NCI-H1092 (cell line): ENCODE measurements at places on chromosomes 11 and 22.

DNA sequence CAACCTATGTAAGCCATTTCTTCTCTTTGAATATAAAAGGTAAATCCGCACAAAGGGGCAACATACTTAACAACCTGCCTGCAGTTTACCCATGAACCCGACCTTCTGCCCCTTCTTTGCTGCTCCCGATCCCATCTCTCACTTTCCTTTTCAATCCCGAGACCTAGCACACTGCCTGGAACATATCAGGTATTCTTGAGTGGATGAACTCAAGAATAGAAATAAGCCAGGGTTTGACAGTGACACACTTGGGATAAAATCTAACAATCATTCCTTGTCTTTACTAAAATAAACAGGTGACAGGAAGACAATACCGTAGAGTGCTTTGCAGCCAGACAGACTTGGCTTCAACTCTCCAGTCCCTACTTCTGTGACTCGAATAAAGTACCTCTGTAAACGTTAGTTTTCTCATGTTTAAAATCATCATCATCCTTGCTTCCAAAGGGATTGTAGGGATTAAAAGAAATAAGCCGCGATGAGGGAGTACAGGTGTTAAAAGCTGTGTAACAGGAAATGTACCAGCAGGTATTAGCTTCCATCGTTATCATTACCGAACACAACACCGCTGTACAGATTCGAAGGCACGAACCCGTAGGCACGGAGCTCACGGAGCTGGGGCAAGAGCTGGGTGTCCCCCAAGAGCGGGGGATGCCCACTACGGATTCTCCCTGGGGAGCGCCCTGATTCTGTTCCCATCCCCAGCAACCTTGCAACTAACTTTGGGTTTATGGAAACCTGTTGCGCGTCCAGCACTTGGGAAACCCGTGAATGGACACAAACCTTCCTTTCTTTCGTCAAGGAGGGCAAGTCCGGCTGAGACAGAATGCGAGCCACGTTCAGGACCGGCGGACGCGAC, 720 bp downstream of the UFD1 start:
- DNase-seq = no peak

GRCh38 chr11:47162426-47162825, 14.3 kb downstream of the ARFGAP2 start:
- DNase-seq = no peak

- DNase-seq = no peak
Measured at GRCh38 chr11:34962034-34962433, 45.6 kb downstream of the PDHX start.

- no peak for DNase-seq
Measured at GRCh38 chr11:116454951-116455350, 317.8 kb downstream of the BUD13 start.

GRCh38 chr11:11760838-11761237, 80.9 kb upstream of the USP47 start:
- DNase-seq = no peak

- DNase-seq = peak; percentile 49
Measured at GRCh38 chr22:25048659-25049647, 96.4 kb downstream of the KIAA1671 start.

- DNase-seq = no peak
Measured at GRCh38 chr11:85595285-85595884, 31.8 kb downstream of the DLG2 start.
